Stimulated activated CD8-positive, alpha-beta memory T cell treated with anti-CD3 and anti-CD28 coated beads, Interleukin-15, amount 100 ng/mL, for 4 hours (primary cell): ENCODE measurements at places on chromosomes 16 and 17.

DNA sequence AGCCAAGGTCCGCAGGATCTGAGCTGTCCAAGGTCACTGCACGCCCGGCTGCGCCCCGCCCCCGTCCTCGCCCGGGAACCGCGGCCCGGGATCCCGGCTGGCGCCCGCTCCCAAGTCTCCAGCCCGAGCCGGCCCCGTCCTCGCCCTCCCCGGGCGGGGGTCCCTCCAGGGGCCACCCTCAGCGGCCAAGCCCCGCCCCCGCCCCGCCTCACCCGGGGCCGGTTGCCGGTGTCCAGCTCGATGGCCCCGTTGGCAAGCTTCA, 216 bp downstream of the VPS9D1 start:
- DNase-seq = no peak

DNA sequence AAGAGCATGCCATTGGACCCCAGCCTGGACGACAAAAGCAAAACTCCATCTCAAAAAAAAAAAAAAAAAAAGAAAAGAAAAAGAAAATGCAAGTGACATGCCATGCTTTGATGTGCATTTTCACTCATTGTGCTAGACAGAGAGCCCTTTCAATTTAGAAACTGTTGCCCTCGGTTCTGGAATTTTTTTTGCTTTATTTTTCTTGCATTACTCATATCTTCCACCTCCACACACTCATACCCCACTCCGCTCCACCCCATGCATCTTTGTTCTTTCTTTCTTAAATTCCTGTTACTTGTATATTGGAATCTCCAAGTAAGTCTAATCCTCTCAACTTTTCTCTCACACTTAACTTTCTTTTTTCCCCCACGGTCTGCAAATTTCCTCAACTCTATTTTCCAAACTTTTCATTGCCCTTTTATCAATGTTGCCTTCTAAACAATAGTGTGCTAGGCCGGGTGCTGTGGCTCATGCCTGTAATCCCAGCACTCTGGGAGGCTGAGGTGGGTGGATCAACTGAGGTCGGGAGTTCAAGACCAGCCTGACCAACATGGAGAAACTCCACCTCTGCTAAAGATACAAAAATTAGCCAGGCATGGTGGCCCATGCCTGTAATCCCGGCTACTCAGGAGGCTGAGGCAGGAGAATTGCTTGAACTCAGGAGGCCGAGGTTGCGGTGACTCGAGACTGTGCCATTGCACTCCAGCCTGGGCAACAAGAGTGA, 16.8 kb upstream of the SUZ12 start:
- DNase-seq = no peak

DNA sequence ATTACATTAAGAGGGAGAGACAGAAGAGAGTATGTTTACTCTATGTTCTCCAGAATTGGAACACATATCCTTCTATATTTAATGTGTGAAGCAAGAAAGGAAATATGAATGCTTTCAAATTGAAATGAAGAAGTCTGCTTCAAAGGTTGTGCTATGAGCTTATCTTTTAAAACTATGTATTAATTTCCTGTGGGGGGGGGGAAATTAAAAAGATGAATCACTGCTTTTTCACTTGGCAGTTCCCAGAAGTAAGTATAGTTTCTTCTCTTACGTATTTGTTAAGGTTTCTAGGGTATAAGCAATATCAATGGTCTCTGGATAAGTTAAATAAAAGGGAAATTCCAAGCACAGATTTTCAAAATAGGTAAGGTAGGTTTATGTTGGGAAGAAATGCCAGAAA, 7.0 kb downstream of the TERF2 start:
- no peak for DNase-seq

DNA sequence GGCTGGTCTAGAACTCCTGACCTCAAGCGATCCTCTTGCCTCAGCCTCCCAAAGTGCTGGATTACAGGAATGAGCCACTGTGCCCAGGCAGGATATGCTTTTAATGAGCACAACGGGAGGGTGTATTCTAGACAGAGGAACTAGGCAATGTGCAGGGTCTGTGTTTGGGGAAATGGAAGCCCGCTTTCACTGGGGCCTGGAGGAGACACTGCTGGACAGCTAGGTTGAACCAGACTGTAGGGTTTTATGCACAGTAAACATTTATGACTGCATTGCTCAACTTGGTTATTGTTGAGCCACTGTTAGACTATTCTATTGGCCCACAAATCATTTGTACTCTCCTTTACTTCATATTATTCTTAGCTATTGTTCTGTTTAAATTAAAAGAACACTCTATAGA, 10.2 kb upstream of the SIAH1 start:
- no peak for DNase-seq

- DNase-seq = no peak
Measured at GRCh38 chr17:50945779-50946222, 79.6 kb upstream of the TOB1 start.

- no peak for DNase-seq
Measured at GRCh38 chr16:50270510-50271147, 4.3 kb downstream of the ADCY7 start.

DNA sequence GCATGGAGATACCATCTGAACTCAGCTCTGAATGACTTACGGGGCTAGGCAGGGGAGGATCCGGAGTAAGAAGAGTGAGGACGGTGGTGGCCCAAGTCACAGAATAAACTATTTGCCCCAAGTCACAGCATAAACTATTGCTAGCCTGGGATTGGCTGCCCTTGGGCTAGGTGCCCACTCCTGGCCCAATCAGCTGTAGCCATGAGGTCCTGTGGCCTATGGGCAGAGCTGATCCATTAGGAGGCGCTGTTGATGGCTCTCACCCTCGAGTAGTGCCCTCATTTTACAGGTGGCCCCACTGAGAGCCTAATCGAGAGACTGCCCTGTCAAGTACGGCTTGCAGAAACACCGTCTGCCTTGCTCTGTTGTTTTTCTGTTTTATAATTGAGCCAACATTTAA, 62.3 kb upstream of the ZNF423 start:
- no peak for DNase-seq

DNA sequence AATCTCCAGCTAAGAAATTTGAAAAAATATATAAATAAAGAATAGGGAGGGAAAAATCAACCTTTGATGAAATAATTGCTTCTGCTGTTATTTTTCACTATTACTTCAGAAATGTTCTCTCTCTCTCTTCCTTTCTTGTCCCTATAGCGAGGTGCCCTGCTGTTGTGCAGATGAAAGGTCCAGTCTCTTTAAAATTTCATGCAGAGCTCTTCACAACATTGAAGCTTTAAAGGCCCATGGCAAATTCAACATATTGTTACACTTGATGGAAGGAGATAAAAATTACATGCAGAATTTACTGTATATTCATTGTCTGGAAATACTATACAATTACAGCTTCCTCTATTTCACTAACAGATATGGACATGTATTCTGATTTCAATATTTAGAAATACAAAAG, 86.4 kb upstream of the PSMD7 start:
- DNase-seq = no peak

DNA sequence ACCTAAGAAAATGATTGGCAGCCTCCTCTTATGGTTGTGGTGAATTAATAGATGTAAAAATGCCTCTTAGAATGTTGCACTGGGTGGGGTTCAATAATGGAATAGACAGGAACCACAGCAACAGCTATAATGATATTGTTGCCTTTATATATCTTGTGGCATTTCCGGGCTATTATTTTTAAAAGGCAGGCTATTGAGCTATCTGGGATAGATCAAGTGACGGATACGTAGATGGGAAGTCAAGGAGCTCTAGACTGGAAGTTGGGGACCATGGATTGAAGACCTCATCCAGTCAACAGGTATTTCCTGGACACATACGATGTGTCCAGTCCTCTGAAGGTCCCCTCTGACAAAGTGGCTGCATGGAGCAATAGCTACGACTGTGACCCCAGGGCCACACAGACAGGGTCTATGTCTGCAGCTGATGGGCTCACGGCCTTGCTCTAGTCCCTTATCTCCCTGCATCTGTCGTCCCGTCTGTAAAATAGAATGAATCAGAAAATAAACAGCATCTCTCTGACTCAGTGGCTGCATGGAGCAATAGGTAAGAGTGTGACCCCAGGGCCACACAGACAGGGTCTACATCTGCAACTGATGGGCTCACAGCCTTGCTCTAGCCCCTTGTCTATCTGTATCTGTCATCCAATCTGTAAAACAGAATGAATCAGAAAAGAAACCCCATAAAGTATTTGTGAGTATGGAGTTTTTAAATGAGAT, 117.7 kb upstream of the FOXF1 start:
- no peak for DNase-seq

GRCh38 chr17:10737168-10737622, 7.4 kb upstream of the TMEM220 start:
- no peak for DNase-seq

- DNase-seq = no peak
Measured at GRCh38 chr17:77590951-77591735, 367.4 kb upstream of the TNRC6C start.
